ENCODE measurements at places on chromosomes 7 and 10. TPM values are rescaled to one million over a fixed set of nuclear protein-coding genes. Genes with fewer than 3 reads are reported as not detected.

The VSTM2A gene
- total RNA-seq: not detected

The GNGT1 gene
- total RNA-seq: not detected

The FRAT2 gene
- 4.7 TPM for total RNA-seq

The RPEL1 gene
- not detected for total RNA-seq

The ANKRD61 gene
- total RNA-seq: not detected

The ICA1 gene
- not detected for total RNA-seq

The EVX1 gene
- total RNA-seq: not detected

DNA sequence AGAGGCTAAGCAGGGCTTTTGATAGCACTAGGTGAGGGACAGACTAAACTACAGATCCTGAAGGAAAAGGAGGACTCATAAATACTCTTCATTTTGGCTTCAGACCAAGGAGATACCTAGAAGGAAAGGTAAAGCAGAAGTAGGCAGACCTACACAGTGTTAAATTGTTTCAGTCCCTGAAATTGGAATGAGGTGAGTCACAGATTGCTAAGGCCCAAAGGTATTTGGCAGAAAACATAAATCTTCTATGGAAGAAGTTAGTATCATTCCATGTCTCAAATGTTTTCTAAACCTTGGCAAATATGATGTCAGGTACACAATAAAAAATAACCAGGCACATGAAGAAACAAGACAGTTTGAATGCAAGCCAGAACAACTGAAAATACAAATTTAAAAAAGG, 30.0 kb downstream of the MTERF1 start:
- no peak for DNase-seq

DNA sequence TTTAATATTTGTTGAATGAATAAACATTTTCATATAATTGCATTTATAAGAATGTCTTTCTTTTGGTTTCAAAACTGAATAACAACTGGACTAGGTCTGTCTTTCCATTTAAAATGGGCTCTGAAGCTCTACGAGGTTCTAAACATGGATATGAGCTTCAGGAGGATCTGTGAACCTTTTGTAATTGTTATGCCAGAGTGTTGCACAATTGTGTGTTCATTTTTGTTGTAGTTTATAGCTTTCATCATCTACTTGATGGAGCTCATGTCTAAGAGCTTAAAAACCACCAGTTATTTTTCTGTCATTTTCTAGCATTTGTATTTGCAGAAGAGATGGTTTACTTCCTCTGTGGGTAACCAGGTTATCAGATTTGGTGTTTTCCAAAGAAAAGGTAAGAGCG, 265.7 kb upstream of the NPY start:
- DNase-seq: no peak

DNA sequence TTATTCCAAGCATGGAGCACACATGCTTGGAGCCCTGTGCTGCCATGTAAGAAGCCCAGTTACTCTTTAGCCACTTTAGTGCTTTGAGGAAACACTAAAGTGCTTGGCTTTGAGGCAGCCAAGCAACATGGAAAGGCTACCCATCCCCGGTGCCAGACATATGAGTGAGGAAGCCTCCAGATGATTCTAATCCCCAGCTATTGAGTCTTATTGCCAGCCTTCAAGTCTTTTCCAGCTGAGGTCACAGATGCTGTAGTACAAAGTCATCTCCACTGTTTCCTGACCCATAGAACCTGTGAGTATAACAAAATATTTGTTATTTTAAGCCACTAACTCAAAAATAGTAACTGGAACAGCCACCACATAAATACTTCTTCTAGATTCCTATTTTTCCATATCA, 91.4 kb upstream of the CYP26C1 start:
- peak; percentile 52 for DNase-seq

GRCh38 chr10:12687996-12688395, 313.5 kb downstream of the CCDC3 start:
- DNase-seq: no peak

DNA sequence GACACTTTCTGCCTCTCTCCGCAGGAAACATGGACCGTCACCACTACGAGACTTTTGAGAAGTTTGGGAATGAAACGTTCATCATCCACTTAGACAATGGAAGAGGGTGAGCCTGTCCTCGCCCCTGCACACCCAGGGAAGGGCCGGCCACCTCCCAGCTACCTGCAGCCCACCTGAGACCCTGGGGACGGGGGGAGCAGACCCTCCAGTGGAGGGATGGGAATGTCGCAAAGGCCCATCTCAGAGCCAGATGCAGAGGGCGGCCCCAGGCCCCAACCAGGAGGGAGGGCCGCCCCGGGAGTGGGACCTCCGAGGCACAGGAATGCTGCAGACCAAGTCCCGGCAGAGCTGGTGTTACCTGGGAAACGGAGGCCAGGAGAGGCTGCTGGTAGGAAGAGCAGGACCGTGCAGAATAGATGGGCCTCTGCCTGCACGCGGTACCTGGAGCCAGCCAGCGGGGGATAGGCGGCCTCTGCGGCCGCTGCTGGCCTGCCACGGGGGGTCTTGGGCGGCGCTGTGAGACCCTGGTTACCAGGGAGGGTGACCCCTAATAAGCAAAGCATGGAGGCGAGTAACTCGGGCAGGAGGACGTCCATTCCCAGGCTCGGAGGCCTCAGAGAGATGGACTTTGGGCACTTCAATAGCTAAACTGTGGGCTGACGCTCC, 32.9 kb upstream of the FOXL3 start:
- DNase-seq: no peak

- peak; percentile 80 for DNase-seq
These were observed 257.7 kb upstream of the GLI3 start for GRCh38 chr7:42494736-42495135.

- DNase-seq: no peak
These were observed 1512.8 kb upstream of the LRRTM3 start for GRCh38 chr10:65413001-65413400.

DNA sequence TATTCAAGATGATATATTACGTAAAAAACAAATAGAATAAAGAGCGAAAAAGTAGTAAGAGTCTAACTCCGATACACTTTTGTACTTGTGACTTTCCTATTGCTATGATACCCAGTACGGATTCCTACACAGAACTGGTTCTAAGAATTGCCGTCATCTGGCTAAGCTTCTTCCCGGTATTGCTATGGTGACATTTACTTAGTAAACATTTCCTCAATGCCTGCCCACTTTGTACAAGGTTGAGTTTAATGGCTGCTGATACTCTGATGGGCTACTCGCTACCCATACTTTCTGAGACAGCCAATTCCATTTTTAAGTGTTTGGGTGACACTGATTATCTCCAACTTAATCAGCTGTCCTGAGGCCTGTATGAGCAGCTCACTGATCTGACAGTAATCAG, 55.6 kb downstream of the OSBPL3 start:
- no peak for DNase-seq

DNA sequence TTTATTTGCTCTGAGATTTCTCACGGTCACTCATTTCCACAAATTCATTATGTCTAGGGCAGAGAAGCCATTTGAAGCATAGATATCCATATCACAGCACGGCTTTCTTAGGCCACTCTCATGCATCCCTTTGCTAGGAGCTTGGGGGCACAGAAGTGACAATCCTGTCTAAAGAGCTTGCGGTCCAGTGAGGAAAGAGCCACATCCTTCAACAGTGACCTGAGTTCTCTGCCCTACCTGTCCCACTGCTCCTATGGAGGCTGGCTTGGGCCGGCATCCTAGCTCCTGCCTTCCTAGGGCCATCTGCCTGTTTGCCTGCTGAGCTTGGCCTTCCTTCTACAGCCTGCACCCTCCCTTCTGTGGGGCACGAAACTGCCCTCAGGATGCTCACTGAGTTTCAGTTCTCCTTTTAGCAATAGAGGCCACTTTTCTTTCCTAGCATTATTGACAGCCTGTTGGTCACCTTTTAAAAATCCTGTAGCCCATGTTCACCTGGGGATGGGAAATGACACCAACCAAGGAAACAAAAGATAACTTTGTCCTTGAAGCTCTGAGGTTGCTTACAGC, 212.1 kb upstream of the GRB10 start:
- no peak for DNase-seq

DNA sequence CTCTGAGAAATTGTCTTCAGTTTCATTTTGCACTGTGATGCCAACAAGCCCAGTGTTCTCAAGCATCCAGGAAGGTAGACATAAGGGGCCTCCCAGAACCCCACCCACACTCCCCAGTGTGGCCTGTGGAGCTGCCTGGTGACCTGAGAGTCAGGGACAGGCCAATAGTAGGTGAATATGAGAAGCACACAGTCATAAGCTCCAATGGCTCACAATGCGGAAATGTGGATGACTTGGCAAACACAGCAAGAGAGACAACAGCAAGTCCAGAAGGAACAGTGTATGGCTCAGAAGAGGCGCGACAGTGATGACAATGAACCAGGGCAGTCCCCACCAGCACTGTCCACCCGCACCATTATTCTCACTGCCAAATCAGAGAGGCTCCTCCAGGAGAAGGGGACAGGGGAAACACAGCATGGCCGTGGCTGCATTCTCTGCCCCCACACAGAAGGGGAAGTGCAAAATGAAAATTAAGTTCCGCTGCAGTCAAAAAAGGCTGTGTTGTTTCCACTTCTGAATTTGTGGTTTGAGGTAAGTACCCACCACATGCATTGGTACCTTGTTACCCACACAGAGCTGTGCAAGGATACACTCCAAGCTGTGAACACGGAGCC, 419.8 kb downstream of the GRID1 start:
- no peak for DNase-seq

DNA sequence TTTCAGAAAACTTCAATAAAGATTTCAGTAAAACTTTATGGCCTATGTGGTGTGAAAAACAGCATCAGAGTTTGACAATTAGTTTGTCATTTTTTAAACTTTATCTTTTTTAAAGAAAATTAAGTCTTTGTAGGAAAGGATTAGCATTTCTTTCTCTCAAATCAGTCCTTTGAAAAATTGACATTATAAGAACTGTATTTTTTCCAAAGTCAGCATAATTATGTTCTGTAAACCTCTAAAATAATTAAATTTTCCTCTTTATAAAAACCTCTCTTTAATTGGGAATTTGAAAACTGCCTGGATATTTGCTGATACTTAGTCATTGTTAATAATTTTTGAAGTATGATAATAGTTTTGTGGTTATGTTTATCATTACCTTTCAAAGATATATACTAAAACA, 226.7 kb upstream of the KAT6B start:
- DNase-seq: no peak

DNA sequence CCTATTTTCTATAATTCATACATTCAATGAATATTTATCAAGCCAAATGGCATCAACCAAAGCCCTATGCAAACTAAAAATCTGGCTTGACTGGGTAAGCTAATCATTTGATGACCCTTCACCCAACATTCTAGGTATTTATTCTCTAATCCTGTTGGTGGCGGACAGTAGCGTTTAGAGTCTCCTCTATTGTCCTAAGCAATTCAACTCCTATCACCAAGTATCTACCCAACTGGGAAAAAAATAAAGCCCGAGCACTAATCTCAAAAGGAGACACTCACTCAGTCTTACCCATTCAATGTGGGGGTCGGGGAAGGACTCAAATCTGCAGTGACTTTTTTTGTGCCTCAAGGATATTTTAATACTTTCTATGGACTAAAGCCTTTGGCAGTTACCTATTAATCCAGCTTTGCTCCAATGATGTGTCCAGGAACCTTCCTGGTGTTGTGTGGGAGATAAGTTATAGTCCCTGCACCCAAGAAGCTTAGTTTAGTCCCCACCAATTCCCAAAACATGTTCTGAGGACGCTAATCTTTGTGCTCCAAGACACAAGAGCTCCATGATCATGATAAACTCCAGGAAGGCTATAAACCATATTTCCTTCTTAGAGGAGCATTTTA, 30.6 kb downstream of the DNMBP start:
- DNase-seq: no peak

- DNase-seq: no peak
These were observed 40.6 kb downstream of the TMEM60 start for GRCh38 chr7:77757589-77757988.

- no peak for DNase-seq
These were observed 207.3 kb upstream of the SH2B2 start for GRCh38 chr7:102079140-102080018.

- no peak for DNase-seq
These were observed 736.6 kb upstream of the LRRTM3 start for GRCh38 chr10:66189271-66189670.

- DNase-seq: no peak
These were observed 109.4 kb downstream of the FAM107B start for GRCh38 chr10:14665304-14665703.

DNA sequence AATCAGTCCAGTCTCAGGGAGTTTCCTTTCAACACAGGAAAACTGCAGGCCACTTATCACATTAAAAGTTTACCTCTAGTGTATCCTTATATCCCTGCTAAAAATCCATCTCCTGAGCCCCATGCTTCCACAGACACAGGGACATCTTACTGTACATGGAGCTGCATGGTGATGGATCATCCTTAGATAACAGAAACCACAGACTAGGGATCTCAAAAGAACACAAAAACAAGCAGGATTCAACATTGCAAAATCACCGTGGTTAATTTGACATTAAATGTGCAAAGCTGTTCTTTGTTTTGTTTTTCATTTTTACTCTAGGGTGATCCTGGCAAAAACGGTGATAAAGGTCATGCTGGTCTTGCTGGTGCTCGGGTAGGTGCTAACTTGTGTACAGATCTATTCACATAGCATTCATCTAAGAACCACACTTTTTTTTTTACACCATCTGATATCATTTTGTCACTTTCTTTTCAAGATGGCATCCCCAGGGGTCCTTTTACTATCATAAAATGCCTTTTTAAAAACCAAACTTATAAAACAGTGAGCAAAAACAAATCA, 18.1 kb downstream of the COL1A2 start:
- DNase-seq: no peak

- DNase-seq: no peak
These were observed 293.5 kb upstream of the IMMP2L start for GRCh38 chr7:111855842-111856227.

- no peak for DNase-seq
These were observed 857 bp downstream of the INTS15 start for GRCh38 chr7:6590645-6591110.
